ENCODE measurements at places on chromosomes 4 and X.

DNA sequence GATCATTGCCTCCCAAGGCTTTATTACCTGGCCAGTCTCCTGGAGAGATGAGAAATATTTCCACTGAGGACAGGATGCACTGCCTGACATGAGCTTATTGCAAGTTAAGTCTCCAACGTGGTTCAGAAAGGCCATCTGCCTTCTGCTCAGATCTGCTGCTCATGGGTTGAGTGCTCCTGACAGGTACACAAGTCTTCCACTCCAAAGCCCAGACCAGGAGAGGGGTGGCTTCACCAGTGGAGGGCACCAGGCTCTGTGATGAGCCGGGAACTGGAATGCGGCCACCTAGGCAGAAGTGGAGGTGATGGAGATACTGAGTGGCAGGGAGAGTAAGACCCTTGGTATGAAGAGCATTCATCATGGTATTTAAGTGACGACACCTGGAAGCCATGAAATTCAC, 79.5 kb upstream of the IRF2 start:
- DNase-seq = no peak

- no peak for DNase-seq
Measured at GRCh38 chr4:88613417-88613875, 21.2 kb downstream of the HERC3 start.

GRCh38 chr4:8414377-8414776, 26.1 kb downstream of the ACOX3 start:
- peak; percentile 22 for DNase-seq

DNA sequence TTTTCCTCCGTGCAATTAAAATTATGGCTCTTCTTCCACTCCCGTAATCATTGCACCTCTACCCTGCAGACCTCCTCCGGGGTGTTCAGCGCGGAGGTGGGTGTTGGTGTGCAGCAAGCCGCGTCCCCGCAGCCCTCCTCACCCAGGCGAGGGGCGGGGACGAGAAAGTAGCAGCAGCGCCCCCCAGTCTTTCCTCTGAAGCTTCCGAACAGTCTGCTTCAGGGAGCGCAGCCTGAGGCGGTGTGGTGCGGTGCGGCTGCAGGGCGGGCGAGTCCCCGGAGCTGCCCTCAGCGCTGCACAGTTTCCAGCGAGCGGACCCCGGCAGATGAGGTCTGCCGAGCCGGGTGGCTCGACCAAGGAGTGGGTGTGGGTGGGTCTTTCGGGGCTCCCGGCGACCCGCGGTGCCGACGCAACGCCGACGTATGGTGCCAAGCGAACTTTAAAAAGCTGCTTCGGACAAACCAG, at the start of gene FRAS1:
TSS of gene FRAS1 (plus strand) at position 189 of the 465 bp plus-strand sequence. CDS start 687 bp downstream, outside the sequence.
- no peak for DNase-seq

DNA sequence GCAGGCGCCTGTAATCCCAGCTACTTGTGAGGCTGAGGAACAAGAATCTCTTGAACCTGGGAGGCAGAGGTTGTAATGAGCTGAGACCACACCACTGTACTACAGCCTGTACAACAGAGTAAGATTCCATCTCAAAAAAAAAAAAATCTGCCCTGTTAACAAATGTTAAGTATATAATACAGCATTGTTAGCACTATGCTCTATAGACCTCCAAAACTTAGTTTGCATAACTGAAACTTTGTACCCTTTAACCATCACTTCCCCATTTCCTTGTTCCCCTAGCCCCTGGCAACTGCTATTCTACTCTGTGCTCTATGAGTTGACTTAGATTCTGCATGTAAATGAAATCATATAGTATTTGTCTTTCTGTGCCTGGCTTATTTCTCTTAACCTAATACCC, 76.7 kb downstream of the TAB3 start:
- DNase-seq = no peak

DNA sequence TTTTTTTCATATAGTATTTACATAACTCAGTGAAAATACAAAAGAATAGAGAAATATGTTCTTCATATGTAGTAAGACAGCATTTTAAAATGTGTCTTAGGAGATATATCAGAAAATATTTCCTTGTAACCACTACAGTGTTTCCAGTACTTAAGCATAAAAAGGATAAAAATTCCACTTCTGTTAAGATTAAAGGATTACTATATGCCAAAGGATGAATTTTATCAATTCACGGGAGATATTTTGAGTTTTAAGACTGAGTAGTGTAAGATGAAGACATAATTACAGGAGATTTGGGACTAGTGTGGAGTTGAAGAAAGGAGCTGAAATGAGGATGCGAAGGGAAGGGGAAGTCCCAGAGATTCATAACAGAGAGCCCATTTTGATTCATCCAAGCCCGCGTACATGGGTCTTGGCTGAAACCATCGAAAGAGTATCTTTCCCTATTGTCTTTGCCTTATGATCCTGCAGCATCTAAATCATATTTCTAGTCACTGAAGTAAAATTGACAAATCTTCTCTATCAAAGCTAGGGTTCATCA, 58.7 kb downstream of the MAD2L1 start:
- DNase-seq = no peak

- no peak for DNase-seq
Measured at GRCh38 chr4:42152507-42153504, at the start of gene BEND4. Gene BEND4 (minus strand): TSS chr4:42152655. CDS start chr4:42152143, 512 bp downstream.

DNA sequence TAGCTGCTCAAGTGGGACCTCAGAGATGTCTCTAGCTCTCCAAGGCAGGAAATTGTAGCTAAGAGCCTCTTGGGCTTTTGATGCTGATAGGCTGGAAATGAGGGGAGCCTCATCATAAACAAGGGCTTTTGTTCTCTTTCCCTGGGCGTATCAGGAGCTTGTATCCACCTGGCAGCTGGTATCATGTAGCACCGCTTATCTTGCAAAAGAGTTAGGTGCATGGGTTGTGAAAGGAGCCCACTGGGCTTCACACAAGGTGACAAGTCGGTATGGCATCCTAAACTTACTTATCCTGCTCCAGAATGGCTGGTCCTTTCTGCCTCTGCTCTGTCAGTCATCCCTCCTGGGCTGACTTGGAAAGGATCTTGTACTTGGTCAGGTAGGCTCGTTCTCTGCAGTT, 565.8 kb downstream of the GRXCR1 start:
- DNase-seq = no peak

DNA sequence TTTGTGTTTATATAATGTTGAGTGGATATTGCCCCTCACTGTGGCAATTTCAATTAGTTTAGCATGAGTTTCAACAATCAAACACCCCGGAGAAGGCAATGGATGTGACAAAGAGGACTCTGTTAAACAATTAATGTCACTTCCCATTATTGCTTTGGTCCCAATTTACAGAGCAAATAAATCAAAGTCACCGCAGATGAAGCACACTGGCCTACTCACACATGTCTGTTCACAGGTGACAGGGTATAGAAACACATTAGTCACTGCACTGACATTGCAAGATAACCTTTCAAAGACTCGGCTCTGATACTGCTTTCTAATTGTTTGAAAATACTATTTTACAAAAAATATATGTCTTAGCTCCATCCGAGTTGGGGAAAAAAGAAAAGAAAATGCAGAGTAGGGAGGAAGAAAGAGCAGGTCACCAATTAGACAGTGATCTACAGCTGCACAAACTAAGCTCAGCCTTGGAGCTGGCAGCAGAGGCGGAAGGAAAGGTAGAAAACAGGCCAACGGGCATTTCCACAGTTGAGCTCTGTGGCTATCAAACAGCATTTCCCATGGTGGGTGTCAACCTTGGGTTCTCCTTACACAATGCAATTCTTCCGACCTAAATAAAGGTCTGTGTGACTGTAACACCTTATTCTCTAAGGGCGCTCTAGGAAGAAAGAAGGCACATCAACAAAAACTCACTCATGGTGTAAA, 53.9 kb downstream of the PPARGC1A start:
- no peak for DNase-seq

DNA sequence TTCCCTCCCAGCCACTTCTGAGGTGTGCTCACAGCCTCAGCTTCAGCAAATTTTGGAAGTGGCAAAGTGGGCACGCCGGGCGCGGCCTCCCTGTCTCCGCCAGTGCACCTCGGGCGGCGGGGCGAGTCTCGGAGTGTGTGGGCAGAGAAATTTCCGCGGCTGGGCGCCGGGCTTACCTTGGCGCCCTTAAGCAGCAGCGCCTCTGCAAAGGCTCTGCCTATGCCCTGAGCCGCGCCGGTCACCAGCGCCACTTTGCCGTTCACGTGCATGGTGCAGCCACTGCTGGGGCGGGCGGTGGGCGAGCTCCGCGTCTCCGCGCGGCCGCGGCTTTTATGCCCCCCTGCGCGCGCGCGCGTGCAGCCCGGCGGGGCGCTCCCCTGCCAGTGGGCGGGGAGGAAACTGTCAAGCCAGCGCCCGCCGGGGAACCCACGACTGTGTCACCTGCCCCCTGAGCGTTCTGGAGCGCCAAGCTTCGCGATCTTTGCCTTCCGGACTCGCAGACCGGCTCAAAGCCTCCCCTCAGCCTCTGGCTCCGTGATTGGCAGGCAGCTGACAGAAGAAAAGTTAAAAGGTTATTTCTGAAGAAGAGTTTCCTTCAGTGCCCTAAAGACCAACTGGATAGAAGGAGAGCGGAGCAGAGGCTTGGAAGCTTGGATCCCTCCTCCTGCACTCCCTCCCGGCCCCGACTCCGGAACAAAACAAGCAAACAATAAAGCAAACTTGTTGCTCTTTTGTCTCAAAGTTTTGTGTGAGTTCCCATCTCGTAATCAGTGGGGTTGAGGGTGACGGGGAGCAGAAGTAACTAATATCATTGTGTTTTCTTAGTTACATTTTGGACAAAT, at the start of gene HPGD:
TSS of gene HPGD (minus strand) at position 306 of the 842 bp plus-strand sequence. CDS start at position 269, 37 bp downstream.
- DNase-seq = peak; percentile 6

GRCh38 chr4:163562496-163562895, 68.0 kb downstream of the TMA16 start:
- no peak for DNase-seq

DNA sequence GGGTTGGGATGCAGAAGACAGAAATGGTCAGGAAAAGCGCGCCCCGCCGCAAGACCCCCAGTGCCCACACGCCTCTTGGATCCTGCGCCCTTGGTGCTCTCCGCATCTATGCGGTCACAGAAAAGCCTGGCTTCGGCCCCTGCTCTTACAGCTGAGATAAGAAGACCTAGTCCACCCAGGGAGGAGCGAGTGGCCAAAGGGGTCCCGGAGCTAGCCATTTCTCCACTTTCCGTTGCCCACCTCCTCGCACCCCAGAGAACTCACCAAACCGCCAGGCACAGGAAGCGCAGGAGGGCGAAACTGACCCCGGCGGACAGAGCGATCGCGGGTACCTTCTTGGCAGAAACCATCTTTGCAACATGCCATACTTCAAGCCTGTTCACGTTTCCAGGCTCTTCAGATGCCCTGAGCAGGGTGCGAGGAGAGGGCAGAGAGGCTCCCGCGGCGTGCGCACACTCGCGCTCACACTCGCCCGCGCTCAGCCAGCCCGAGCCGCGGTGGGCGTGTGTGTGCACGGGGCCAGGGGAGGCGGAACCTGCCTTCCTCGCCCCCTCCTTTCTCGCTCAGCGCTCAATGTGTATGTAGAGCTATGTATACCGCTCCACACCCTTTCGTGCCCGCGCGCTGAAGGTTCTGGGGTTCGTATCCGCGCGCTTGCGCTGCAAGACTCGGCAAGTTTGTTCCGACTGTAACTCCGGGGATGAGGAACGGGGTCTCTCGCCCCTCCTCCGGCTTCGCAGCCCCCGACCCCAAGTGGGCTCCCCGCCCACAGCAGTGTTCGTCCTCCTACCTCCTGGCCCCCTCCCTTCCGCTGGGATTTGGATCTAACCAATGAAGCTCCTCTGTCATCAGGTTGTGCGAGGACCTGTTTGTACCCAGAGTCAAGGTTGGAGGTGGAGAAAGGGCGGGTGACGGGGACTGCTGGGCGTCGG, at the start of gene GABRA4:
TSS of gene GABRA4 (minus strand) at position 507 of the 932 bp plus-strand sequence. CDS start at position 350, 157 bp downstream.
- no peak for DNase-seq

DNA sequence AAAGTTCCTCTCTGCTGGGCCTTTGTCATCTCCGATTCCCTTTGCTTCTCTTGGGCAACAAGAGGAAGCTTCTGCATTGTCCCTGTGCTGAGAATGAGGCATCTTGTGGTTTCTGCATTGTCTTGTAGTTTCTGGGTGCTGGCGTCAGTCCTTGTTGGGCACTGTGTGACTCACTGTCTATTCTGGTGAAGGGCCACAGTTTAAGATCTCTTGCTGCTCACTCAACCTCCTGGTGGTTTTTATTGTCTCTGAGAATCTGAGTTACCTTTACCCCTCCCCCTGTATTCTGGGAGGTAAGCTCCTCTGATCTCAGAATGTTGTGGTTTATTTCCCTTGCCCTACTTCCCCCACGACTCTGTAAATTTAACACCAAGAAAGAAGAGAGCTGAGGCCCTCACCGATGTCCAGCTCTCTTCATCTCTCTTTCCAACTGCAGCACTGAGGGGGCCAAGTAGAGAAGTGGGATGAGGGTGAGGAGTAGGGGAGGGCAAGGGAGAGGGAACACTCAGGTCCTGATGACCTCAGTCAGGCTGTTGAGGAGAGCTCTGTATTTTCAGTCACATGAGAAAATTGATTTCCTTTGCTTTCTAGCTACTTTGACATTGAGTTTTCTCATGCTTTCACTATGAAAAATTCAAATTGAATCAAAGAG, 441.6 kb upstream of the PITX2 start:
- DNase-seq = no peak

DNA sequence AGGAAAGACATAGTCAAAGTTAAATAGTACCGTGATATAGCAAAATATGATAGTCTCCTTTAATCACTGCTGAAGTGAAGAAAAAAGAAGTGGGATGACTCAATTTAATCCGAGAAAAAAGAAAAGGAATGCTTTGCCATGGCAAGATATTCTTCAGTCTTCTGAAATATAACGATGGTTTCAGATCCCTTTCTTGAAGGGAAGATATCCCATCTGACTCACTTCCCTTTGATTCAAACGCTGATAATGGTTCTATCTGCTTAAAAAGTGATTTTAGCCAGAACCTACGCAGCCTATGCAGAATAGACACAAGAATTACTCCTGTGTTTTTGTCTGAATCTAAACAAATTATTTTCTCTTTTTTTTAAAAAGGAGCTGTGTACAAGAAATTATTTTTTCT, 68.1 kb upstream of the FTHL17 start:
- DNase-seq = no peak

GRCh38 chrX:22486296-22486695, 213.6 kb downstream of the CBLL2 start:
- no peak for DNase-seq

GRCh38 chr4:61273233-61273632, 73.1 kb downstream of the ADGRL3 start:
- DNase-seq = no peak

GRCh38 chr4:82104578-82104977, 269.2 kb downstream of the HNRNPD start:
- DNase-seq = no peak

DNA sequence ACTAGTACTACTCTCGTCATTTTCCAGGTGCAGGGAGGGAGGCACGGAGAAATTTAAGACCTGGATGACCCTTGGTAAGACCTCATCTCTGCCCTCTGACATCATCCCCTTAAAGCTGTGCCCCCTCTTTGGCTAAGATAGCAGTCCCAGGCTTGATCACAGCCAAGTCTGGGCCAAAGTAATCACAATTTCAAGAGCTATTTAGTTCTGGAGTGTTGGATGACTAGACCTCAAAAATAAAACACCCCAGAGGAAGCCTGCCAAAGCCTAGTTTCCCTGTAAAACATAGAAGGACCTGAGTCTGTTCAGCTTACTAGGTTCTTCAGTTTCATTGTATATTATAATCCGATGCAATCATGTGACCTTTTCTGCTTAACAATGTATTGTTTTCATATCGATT, 144.6 kb upstream of the ARHGEF9 start:
- DNase-seq = no peak

All from activated T-helper 1 cell treated with Interleukin-2 at 50 U/mL for 16 hours (primary cell).